ENCODE measurements at places on chromosomes 13 and 19.

DNA sequence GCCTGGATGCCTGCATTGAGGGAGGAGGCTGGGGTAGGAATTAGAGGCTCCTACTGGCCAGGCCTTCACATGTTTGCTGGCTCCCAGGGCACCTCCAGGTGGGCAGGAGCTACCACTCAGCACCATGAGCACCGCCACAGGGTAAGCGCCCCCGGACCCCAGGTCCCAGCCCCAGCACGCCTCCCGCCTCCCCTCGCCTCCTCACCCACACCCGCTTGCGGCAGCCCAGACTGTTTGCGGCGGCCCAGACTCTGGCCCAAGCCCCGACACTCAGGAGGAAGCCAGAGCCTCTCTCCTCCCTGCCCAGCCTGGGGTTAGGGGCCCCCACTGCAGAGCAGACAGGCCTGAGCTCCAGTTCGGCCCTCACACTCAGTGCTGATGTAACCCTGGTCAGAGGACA is 652 bp downstream of the EPS8L1 start:
- DNase-seq, result no peak

DNA sequence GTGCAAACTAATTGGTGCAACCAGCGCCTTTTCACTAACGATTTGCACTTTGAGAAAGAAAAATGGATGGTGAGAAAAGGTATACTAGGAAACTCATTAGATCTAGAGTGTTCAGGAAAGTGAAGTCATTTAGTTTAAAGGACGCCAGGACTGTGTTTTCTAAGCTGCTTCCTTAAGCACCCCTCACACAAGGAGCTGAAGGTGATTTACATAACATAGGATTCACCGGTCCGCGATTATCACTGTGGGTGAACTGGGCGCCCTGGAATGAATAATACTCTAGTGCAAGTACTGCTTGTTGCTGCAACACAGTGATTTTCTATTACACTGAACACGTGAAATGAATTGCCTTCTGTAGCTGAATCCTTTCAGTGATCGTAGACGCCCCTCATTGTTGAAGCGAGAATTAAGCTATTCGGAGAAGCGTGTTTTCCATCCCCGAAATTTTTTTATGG is 2.6 kb upstream of the MAB21L1 start:
- DNase-seq, result no peak

- no peak for DNase-seq
These were observed 162.4 kb downstream of the DCT start for GRCh38 chr13:94317063-94317491.

DNA sequence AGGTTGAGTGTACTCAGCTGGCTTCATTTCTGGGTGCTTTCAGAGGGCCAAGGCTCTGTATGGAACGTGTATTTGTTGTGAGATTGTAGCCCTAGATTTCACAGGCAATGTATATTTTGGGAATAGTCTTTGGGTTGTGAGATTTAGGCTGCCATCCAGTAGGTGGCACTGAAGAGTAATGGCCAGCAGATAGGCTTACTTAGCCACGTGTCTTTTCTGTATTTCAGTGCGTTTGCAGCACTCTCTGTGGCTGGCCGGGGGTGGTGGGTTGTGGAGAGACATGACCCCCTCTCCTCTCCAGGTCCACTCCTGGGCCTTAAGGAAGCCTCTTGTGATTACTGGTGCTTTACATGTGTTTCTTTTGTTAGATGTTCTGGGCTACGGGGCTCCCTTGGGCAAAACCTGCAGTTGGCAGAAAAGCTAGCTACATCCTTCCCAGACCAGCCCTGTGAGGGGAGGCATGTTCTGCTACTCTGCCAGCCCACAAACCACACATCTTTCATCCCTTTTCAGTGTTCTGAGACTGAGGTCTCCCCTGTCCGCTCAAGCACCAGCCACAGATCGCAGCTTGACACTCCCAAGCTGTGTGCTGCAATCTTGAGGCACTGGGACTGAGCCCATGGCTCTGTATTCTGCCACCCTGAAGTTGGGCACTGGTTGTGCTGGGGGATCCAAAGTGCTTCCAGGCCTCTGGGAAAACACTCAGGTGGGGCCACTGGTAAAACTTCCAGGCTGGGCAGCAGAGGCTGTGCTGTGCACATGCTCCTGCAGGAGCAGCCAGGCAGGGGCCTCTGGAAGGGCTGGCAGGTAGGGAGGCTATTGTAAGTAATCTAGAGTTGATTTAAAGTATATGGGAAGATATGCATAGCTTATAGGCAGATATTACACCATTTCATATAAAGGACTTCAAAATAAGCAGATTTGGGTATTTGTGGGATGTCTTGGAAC is 1096.8 kb upstream of the PCDH20 start:
- DNase-seq, result peak; percentile 54

DNA sequence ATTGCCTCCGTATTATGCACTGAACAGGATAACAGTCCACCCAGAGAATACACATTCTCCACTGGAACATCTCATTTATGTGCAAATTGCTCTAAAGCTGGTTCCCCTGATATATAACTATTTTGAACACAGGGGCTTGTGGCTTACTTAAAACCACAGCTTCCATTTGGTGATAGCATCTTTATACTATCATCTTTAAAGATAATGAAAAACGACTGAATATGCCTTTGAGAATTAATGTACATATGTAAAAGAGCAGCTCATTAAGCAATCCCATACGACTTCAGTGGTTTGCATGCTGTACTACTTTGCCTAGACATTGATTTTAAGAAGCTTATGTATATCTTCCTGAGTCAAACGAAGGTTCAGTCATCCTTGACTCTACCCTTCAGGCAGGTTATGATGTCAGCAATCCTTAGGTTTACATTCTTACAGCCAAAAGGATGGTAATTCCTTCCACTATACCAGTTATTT is 40.8 kb downstream of the BRD4 start:
- no peak for DNase-seq

DNA sequence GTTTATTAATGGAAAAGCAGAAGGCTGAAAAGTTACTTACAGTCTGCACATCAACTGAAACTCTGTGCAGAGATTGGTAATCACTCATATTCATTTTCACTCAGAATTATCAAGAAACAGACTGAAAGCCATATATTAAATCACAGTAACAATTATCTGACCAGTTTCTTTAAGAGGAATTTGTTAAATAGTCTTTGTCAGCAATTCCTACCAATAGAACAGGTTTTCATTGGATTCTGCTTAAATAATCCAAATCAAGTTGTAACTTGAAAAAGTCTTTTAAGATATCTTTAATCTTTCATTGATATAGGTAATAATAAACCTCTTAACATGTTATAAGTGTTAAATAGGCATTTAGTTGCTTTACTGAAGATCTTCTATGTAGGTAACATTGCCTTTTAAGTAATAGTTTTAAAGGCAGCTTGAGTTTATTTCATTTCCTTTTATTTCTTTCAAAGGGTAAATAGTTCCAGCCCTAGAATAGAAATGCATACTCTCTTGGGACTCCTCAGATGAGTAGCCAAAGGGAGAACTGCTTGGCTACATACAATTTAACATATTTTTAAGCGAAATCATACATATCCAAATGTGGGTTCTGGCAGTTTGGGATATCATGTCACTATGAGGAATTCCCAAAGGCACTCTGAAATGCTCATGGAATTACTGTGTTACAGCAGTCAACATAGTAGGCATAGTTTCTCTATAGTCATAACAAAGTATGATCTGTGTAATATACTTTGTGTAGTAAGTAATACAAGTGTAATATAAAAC is 326.0 kb upstream of the SPRY2 start:
- DNase-seq, result no peak

- DNase-seq, result no peak
These were observed 1491.9 kb downstream of the SLITRK5 start for GRCh38 chr13:89163096-89163495.

GRCh38 chr19:30539981-30540380 is 167.8 kb downstream of the ZNF536 start:
- no peak for DNase-seq

DNA sequence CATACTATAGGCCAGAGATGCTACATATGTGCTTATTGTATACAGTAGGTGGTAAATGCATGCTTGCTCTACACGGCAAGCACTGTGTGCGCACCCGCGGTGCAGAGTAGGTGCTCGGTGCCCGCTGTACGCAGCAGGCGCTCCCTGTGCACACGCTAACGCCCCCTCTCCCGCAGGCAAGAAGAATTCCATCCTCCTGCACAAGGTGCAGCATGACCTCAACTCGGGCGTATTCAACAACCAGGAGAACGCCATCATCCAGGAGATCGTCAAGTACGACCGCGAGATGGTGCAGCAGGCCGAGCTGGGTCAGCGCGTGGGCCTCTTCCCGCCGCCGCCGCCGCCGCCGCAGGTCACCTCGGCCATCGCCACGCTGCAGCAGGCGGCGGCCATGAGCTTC is 17.7 kb downstream of the POLRMT start:
- DNase-seq, result no peak

- DNase-seq, result no peak
These were observed 304.7 kb downstream of the ENOX1 start for GRCh38 chr13:43482026-43482425.

- no peak for DNase-seq
These were observed 250.7 kb downstream of the DCT start for GRCh38 chr13:94228763-94229162.

GRCh38 chr13:112892426-112893206 is 76.4 kb upstream of the MCF2L start:
- peak; percentile 52 for DNase-seq

GRCh38 chr19:2294687-2295335 is 12.8 kb upstream of the PEAK3 start:
- DNase-seq, result no peak

DNA sequence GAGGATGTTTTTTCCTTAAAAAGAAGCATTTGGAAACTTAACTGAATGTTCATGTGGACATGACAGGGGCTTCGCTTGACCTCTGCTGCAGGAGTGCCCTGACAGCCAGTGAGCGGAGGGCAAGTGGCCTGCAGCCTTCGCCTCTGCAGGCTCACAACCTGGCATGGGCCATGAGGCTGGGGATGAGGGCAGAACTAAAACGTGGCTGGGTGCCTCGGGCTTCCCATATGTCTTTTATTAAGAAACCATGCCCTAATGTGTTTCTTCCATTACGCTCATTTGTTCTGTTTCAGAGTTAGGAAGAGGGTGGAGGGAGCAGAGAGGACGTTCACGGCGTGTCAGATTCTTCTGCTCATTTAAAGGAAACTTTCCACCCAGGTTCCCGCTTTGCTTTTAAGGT is 2.9 kb downstream of the ARHGEF7 start:
- no peak for DNase-seq

- DNase-seq, result no peak
These were observed 223.5 kb upstream of the MAB21L1 start for GRCh38 chr13:35699825-35700510.

GRCh38 chr19:8371011-8371804 is 7.3 kb downstream of the ANGPTL4 start:
- DNase-seq, result peak; percentile 48

- no peak for DNase-seq
These were observed 25.3 kb downstream of the TM9SF2 start for GRCh38 chr13:99526549-99526948.

DNA sequence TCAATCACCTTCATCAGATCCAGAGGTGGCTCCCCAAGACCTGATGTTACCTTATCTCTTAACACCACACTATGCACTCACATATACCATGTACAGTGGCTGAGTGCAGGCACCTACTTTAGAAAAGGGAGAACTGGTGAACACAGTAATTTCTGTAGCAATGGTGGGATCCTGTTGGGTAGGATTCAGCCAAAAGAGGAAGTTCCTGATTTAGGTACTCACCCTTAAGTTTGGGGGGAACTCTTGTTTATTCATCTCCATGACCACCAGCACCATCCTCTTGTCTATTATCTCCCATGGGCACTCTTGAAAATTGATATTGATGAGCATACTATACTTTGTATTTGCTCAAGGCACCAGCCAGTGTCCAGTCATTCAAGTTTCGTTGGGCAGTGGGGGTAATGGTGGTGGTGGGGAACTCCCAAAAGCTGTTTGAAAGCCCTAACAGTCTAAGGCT is 324.4 kb downstream of the LMO7 start:
- DNase-seq, result peak; percentile 7

- DNase-seq, result no peak
These were observed 656 bp downstream of the PCCA start for GRCh38 chr13:100089465-100090032.

DNA sequence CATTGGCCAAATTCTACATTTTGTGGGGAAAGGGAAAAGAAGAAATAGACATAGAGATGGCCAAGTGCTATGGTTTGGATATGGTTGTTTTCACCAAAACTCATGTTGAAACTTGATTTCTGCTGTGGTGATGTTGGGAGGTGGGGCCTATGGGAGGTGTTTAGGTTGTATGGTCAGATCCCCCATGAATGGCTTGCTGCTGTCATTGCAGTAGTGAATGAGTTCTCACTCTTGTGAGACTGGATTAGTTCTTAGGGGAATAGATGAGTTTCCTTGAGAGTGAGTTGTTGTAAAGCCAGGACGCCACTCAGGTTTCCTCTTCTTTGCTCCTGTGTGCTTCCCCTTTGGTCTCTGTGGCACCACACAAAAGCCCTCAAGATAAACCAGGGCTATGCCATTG is 242.6 kb upstream of the RFC3 start:
- DNase-seq, result no peak

DNA sequence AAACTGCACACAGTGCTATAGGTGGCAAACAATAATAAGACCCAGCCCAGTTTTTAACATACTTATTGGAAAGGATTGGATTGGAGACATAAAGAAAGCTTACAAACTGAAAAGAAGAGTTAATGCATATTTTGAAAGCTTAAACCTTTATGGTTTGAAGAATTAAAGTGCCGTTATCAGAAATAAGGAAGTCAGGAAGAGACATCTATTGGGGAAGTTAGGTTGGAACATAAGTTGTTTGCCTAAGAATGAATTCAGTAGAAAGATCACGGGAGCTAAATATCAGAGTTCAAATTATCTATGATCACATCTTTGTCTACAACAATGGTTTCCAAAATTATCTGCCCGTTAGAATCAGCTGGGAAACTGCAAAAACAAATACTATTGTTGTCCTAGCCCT is 767.9 kb downstream of the PCDH9 start:
- DNase-seq, result peak; percentile 32

DNA sequence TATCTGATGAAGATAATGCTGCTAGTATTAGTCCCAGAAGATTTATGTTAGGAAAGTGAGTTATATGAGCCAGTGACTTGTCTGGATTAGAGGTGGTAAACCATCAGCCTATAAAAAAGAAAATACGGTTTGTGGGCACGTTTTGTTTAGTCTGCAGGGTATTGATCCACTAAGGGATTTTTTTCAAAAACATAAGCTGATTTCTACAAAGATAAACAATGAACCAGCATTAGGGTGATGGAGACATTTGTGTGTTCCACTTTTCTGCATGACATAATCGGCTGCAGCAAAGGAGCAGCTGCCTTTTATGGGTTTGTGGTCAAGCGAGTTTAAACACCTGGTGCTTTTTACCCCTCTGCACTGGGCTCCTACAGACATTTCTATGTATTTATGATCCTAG is 836.4 kb upstream of the GPC6 start:
- no peak for DNase-seq
